Epithelial cell of alveolus of lung (primary cell): ENCODE measurements at places on chromosomes 5 and 9. TPM values are rescaled to one million over a fixed set of nuclear protein-coding genes. Genes with fewer than 3 reads are reported as not detected.

EFCAB9 gene
- total RNA-seq = not detected in 2 replicates

EQTN gene
- total RNA-seq = not detected in 2 replicates

GRIN1 gene
- not detected in 2 replicates for total RNA-seq

MAMDC4 gene
- total RNA-seq = 0.91 and 2.2 TPM in 2 replicates

GPX8 gene
- 114 and 119 TPM in 2 replicates for total RNA-seq

PCDH1 gene
- 1.4 and 7.4 TPM in 2 replicates for total RNA-seq

SLC6A3 gene
- total RNA-seq = not detected in 2 replicates

COL15A1 gene
- total RNA-seq = 11.3 and 18.0 TPM in 2 replicates
